ENCODE measurements at places on chromosomes 1 and 21.

GRCh38 chr1:201719812-201720521 lies 109.0 kb upstream of the IPO9 start:
- DNase-seq = no peak

- DNase-seq = no peak
Measured at GRCh38 chr1:115462566-115463076, 124.6 kb upstream of the NGF start.

DNA sequence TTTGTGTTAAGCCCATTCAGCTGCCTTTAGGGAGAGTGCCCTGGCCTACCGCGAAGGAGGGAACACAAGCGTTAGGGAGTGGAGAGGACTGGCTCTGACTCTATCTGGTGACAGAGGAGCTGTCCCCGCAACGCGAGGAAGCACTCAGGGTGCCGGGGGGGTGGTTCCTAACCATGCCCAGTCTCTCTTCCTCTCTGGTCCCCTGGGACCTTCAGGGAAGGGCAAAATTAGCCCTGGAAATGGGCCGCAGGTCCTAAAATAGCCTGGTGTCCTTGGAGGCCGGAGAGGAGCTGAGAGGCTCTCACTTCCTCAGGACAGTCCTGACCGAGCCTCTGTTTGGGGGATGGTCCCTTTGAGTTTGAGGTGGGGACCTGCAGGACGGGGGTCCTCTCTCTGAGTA lies 5.8 kb downstream of the SLC45A1 start:
- no peak for DNase-seq

- no peak for DNase-seq
Measured at GRCh38 chr1:214029796-214030195, 42.0 kb downstream of the PROX1 start.

DNA sequence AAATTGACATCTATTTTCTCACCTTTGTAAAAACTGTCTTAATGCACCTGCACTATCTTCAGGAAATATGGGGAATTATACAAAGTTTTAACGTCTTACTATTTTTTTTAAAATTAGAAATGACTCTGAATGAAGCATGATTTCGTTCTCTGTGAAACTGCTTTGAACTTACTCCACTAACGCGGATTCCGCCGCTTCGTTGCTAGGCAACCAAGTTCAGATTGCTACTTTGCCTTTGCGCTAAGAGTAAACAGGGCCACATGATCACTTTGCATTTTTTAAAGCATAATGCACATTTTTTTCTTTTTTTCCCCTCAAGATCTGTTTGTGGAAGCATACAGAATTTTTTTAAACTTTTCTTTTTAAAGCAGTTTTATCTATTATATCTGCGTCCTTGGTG lies 690.5 kb downstream of the BRINP3 start:
- peak; percentile 27 for DNase-seq

DNA sequence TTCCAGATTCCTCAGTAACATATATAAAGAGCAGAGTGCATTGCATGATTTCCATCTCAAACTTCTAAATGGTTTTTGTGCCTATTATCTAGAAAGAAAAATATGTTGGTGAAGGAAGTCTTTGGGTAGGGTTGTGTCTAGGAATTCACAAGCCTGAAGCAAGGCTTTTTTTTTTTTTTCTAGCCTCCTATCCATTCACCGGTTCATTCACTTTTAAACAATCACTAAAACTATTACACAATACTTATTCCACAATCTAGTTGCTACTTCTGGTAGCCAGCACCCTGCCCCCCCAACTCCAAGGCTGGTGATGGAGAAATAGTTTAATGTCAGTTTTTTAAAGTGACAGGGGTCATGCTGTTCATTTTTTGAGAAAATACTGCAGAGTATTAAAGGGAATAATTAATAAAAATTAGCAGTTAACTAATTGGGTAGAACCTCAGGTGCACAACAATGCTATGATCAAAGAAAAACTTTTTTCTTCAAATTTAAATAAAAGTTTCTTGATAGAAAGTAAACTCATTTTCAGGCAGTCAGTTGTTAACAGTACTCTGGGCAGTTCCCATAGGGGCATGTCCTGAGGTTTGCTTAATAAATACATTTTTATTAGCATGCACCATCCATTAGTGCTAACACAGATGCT lies 10.9 kb downstream of the IRF2BP2 start:
- DNase-seq = no peak

DNA sequence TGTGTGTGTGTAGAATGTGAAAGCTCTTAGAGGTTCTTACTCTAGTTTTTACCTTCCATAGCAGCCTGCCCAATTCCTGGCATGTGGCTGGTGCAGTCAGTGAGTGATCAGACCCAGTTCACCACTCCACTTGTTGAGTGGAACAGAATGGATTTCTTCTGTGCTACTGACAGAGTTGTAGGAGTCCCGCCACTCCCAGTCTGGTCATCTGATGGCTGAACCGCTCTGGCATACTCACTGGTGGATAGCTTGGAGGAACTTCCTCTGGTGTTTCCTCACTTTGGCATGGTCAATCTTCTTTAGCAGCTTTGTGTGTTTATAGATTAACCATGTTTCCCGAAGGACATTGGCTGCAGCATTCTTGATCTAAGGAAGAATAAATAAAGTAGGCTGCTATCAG lies 106.7 kb upstream of the ADAR start:
- no peak for DNase-seq

DNA sequence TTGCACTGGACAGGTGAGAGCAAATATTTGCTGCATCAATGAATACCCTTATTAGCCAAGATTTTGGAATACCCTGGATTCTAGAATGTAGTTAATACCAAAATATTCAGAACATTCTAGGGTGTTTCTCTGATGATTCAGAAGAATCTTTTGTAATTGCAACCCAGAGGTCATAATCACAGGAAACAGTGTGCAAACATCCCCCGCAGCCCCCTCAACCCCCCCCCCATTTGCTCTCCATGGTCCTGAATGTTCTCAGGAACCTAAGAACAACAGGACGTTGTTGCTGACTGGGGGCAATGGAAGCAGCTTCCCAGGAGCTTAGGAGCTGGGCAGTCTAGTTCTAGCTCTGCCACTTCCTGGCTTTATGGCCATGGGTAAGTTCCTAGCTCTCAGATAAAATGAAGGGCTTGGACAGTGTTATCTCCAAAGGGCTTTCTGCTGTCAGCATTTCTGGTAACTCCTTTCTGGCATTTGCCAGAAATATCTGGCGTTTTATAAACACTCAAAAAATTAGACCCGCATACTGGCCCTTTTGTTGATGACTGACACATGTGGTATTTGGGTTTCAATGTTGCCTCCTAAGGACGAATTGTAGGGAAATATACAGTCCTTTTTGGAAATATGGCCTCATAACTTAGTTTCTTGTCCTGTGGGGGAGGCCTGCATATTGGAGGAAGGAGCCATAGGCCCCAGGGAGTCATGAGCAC lies 178.6 kb downstream of the RRAGC start:
- DNase-seq = no peak

GRCh38 chr21:21481239-21481638 lies 483.0 kb downstream of the NCAM2 start:
- no peak for DNase-seq

- no peak for DNase-seq
Measured at GRCh38 chr1:180540697-180541594, 17.8 kb upstream of the OVAAL start.

GRCh38 chr1:41344708-41345159 lies 16.5 kb upstream of the FOXO6 start:
- DNase-seq = no peak

DNA sequence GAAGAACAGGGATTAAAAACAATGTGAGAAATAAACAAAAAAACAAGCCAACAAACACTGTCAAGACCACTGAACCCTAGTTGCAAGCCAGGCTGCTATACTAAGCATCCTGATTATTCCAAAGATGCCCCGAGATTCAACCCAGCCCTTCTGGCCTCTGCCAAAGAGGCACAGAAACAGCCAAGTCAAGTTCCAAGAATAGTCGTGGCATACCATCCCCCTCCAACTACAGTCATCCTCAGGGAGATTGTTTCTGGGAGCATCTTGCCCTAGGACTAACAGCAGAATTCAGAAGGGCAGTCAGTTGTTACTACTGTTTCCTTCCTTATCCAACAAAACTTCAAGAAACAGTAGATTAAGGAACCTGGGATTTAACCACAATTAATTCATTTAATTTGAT lies 52.3 kb downstream of the ABL2 start:
- no peak for DNase-seq

DNA sequence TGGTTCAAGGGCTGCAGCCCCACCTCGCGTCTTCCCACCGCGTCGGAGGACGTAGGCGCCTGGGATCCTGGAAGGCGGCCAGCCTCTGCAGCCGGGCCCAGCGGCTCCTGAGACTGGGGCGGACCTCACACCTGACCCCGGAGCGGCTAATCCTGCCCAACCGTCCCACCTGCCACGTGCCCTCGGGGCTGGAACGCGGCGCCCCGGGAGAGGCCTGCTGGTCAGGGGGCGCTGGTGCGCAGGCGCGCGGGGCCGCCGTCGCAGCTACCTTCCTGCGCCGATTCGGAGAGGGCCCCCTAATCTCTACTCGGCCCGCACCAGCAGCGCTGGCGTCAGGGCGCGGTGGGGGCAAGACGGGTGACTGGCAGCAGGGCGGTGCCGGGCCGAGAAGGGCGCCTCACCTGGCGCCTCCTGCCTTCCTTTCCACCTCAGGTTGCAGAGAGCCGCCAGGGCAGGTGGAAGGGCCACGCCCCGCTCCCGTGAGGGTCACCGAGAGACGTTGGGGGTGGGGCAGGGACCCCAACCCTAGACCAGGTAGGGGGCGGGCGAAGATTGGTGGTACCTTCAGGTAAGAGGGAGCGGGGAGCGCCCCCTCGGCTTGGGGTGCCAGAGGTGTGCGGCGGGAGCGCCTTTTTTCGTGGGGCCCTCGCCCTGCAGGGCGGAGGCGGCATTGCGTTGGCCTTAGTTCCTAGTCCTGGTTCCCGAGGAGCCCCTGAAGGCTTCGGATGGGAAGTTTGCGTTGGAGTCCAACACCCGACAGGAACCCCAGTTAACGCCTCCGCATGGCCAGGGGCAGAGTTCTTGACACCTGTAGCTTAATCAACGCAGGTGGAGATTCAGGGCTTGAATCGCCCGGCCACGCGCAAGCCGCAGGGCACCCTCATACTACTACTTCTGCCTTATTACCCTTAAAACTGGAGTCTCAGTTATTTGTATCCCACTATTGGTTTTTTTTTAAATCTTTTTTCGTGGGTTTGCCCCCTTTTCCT lies at the start of gene TDRD5:
TSS of gene TDRD5 (plus strand) at position 241 of the 989 bp plus-strand sequence. CDS start 784 bp downstream, outside the sequence.
- peak; percentile 81 for DNase-seq

GRCh38 chr1:55580845-55581332 lies 365.7 kb upstream of the USP24 start:
- DNase-seq = no peak

DNA sequence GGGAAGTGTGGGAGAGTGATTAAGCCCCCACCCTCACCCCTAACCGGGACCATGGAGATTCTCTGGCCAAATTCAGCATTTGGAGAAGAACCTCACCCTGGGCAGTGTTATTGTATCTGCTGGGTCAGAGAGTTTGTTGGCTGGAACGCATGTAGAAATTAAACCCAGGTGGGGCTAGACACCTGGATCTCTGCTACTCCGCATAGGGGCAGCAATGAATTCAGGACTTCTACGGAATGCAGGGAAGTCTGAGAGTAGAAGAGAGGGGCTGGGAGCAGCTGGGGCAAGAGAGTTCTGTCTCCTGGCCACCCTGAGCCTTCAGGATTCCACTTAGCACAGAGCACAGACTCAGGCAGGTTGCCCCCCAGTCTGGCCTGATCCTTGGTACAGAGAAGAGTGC lies 3.6 kb upstream of the CRABP2 start:
- no peak for DNase-seq

DNA sequence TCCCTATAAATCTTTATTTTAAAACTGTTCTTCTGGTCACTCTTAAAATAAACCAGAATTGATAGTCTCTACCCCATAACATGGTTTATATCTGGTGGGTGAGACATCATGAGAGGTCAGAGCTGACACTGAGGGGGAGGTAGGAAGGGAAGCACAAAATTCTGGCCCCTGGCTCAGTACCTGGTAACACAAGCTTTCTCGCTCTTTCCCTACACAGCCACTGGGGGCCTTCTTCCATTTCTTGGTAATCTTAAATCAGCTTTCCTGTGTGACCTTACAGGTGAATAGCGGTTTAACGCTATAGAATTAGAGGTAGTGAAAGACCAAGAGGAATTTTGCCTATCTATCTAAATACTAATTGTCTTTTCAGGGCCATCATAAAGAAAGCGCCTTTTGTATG lies 5.4 kb downstream of the CRNN start:
- no peak for DNase-seq

DNA sequence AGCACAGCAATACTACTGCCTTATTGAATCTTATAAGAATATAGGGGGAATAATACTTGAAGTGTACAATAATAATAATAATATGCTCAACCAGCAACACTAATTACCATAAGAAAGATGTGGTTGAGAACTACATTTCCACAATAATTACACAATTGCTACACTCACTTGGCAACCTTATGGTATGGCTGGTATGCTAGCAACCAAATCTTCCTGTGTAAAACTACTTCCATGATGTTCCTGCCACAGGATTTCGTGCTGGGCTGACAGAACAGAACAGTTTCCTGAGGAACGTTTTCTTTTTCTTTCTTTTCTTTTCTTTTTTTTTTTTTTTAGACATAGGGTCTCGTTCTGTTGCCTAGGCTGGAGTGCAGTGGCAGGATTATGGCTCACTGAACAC lies 50.6 kb downstream of the KIF26B start:
- DNase-seq = no peak
